ENCODE measurements at places on chromosomes 1 and 21.

DNA sequence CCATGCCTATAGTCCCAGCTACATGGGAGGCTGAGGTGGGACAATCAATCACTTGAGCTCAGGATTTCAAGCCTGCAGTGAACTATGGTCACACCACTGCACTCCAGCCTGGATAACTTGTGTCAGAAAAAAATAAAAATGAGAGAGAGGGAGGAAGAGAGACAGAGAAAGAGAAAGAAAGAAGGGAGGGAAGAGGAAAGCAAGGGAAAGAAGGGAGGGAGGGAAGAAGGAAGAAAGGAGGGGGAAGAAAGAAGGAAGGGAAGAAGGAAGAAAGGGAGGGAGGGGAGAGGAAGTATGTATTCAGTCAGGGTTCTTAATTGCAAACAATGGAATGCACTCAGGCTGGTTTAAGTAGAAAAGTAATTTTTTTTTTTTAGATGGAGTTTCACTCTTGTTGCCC is 7.9 kb upstream of the HENMT1 start:
- H3K4me3 ChIP-seq: no peak overlapping the region
- H3K36me3 ChIP-seq: no peaks in the 10 kb centered on the region
- no peak for DNase-seq

GRCh38 chr1:68963353-68963752 is 466.5 kb upstream of the DEPDC1 start:
- no peak for DNase-seq
- no peaks in the 10 kb centered on the region for H3K4me1 ChIP-seq
- H3K27ac ChIP-seq: no peak overlapping the region
- H3K27me3 ChIP-seq: no peaks in the 10 kb centered on the region
- H3K36me3 ChIP-seq: no peaks in the 10 kb centered on the region
- H3K4me3 ChIP-seq: no peak overlapping the region

GRCh38 chr1:169217636-169218035 is 111.1 kb downstream of the ATP1B1 start:
- H3K36me3 ChIP-seq: no peaks in the 10 kb centered on the region
- no peak overlapping the region for H3K4me3 ChIP-seq
- no peaks in the 10 kb centered on the region for H3K27me3 ChIP-seq
- no peak overlapping the region for H3K27ac ChIP-seq
- no peaks in the 10 kb centered on the region for H3K4me1 ChIP-seq

- H3K27me3 ChIP-seq: peaks cover 21% of the 10 kb centered on the region
- H3K36me3 ChIP-seq: no peaks in the 10 kb centered on the region
- H3K4me3 ChIP-seq: no peak overlapping the region
- peaks cover 31% of the 10 kb centered on the region for H3K4me1 ChIP-seq
- H3K27ac ChIP-seq: no peak overlapping the region
These were observed 3.7 kb upstream of the SEMA4A start for GRCh38 chr1:156149374-156150332.

DNA sequence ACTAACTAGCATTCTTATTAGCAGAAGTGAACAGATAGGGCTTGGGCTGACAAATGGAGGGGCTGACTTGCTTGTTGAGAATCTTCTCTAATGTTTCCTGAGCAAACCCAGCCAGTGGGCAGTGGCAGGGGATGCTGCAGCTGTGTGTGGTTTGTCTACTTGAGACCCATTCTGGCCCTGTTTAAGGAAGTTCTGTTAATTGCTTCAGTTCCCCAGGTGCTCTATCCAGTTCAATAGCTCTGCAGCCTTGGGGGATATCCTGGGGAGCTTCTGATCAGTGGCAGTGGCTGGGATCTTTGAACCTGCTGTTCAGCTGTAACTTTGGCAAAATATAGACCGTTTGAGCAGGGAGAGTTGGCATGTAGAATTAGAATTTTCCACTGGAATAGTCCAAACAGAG is 137.4 kb downstream of the ZNF326 start:
- H3K4me3 ChIP-seq: no peak overlapping the region
- H3K27ac ChIP-seq: no peak overlapping the region
- H3K36me3 ChIP-seq: no peaks in the 10 kb centered on the region
- H3K4me1 ChIP-seq: no peaks in the 10 kb centered on the region

GRCh38 chr1:170730014-170730413 is 66.1 kb downstream of the PRRX1 start:
- H3K4me1 ChIP-seq: no peaks in the 10 kb centered on the region
- no peak overlapping the region for H3K4me3 ChIP-seq
- no peaks in the 10 kb centered on the region for H3K27me3 ChIP-seq
- DNase-seq: no peak

DNA sequence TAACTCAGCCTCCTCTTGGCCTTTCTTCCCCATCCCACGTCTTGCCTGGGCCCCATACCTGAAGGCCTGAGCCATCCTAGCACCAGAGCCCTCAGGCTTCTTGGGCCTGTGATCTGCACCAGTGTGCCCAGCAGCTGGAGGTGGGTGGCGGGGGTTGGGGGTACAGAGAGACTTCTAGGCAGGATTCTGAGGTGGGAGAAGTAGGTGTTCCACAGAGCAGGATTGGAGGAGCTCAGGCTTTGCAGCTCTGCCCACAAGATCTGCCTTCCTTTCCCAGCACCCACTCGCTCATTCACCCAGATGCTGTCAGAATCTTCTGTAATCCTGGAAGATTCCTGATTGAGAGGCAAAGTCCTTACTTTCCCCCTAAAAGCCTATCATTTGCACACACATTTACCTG is 10.0 kb upstream of the GJB5 start:
- no peak overlapping the region for H3K4me3 ChIP-seq
- H3K27me3 ChIP-seq: no peaks in the 10 kb centered on the region
- no peaks in the 10 kb centered on the region for H3K36me3 ChIP-seq
- no peak for DNase-seq
- no peak overlapping the region for H3K27ac ChIP-seq

GRCh38 chr1:43004587-43005459 is 46.2 kb upstream of the SLC2A1 start:
- no peaks in the 10 kb centered on the region for H3K27me3 ChIP-seq
- no peak overlapping the region for H3K27ac ChIP-seq
- DNase-seq: no peak
- H3K4me3 ChIP-seq: no peak overlapping the region
- no peaks in the 10 kb centered on the region for H3K36me3 ChIP-seq
- H3K4me1 ChIP-seq: peaks cover 14% of the 10 kb centered on the region
